ENCODE measurements at places on chromosomes 2 and 18.

GRCh38 chr18:23353459-23353858 is 99.6 kb upstream of the RIOK3 start:
- DNase-seq: no peak

- DNase-seq: no peak
Observed at GRCh38 chr2:44549856-44550255, 188.1 kb downstream of the CAMKMT start.

DNA sequence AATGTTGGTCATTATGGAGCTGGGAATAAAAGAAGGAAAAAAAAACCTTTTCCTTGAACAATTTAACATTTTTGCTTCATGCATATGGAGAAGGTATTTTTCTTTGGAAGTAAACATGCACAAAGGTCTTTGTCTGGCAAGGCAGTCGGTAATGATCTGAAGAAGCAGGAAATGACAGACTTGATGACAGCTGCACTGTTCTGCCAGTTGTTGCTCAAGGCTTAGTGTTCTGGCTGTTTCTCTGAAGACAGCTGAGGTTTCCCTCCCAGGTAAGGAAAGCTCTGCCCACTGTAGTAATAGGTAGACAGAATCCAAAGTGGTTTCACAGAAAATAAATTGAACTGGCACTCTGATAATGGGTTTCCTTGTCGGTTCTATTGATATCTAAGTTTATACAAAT is 308.4 kb upstream of the GCFC2 start:
- DNase-seq: no peak

- DNase-seq: peak; percentile 10
Observed at GRCh38 chr2:237872178-237872887, 12.9 kb downstream of the RAMP1 start.

DNA sequence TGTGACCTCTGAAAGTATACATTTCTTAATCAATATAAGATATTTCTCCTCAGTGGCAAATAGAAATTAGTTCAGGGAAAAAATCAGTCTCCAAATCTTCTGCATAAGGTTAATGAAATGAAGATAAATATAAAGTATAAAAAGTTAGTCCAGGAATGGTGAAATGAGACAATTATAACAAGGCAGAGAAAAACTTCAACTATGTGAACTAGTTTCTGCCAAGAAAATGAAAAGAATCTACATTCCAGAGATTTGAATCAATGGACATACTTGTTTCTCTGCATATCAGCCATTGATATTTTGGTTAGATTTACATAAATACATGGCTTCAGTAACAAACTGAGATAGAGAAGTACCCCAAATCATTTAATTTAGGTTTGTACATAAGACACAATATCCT is 249.0 kb downstream of the EXOC6B start:
- DNase-seq: no peak

GRCh38 chr18:41798879-41799278 is 156.2 kb upstream of the PIK3C3 start:
- DNase-seq: no peak

DNA sequence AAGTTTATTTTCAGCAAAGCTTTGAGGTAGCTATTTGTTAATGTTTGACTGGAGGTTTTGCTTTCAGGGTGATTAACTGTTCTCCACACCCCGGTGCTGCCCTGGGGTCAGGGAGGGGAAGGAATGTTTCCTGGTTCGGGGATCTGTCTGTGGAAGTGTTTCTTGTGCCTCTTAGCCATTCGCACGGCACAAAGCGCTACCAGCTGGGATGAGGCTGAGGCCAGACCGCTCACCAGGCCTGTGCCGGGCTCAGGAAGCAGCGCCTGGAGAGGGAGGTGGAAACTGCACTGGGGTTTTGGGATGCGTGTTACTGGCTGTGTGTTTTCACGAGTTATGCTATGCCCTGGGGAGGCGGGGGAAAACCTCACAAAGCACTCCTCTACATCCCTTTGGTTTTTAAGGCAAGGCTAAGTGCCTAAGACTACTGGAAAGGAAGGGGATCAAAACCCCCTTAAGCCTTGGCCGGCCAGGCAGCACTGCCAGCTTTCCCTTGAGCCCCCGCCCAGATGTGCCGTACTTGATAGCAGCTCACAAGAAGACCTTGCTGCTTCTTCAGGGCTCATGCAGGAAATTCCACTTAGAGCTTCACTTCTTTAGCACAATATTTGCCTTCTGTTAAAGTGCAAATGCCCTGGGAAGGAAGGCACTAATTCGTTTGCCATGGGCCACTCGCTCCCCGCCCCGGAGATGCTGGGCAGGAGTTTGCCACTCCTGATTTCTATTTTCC is 65.7 kb upstream of the CNGA3 start:
- DNase-seq: no peak

GRCh38 chr2:138930571-138930970 is 150.4 kb upstream of the NXPH2 start:
- no peak for DNase-seq

DNA sequence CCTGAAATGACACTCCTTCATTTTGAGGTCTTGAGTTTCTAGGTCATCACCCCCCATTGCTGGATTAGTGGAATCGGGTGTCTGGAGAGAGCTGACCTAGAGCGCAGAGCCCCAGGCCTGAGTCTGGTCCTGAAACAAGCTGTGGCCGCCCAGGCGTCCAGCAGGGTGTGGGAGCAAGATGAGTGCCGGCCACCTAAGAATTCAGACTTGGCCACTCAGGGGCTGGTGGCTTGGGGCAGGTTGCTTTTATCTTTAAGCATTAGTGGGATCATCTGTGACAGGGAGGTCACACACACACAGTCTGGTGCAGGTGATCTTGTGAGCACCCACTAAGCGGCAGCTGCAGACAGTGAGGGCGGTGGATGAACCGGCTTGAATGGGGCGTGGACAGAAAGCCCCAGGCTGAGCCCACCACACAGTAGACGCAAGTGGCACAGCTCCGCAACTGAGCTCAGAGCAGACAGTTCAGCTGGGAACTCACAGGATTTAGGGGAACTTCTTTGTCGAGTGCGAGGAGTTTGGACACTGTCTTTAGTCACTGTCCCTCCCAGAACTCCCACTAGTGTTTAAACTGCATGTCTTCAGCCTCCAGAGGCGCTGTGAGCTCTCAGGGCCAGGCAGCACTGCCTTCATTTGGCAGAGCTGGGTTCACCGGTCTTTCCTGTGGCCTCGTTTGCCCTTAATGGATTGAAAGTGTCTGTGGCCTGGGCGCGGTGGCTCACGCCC is 21.5 kb downstream of the ITGB1BP1 start:
- no peak for DNase-seq

- DNase-seq: no peak
Observed at GRCh38 chr2:386406-387103, 98.7 kb upstream of the ALKAL2 start.

GRCh38 chr2:50591642-50592041 is 440.3 kb downstream of the NRXN1 start:
- DNase-seq: no peak

DNA sequence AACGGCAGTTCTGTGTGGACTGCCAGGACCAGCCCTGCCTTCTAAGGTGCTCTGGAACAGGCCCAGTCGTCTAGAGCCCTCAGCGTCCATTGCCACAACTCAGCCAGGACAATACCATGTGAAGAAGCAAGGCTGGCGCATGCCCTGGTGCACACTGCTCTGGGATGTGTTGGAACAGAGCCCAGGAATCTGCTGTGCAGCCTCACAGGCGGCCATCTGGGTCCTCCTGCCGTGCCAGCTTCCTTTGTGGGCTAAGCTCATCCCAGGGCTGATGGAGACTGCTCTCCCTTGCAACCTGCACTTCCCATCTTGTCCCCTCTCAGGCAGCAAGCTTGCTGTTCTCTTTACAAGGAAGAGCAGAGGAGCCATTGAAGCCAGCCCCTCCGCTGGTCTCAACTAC is 246.4 kb upstream of the PXDN start:
- DNase-seq: no peak

- no peak for DNase-seq
Observed at GRCh38 chr2:158221063-158222020, 119.7 kb downstream of the UPP2 start.

DNA sequence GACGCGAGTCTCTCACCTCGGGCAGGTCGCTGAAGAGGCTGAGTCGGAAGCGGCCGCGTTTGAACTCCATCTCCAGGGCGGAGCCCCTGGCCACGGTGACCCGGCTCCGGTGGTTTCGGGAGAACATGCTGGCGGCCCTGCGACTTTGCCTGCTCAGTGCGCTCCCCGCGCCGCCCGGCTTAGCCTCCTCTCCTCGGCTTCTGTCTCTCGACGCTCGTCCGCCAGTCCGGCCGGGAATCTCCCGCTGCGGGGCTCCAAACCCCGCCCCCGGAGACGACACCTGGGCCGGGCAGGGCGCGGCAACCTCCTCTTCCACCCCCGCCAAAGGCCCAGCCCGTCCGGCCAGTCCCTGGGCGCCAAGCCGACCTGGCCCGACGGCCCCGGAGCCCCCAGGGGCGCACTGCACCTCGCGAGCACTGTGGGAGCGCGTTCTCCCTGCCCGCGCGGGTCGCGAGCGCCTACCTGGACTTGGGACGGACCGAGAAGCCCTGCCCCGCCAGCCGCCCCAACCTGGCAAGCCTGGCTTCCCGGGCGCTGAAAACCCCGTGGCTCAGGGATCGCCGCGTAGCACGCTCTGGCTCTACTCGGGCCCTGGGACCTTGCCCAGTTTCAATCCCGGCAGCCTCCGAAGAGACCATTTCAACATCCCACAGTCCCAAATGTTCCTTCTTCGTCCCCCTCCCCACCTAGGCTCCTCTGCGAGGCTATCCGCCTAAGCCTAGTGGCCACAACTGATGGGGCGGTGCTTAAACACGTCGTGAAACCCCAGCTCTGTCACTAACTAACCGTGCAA is at the start of gene RTKN:
Gene RTKN, minus strand, starts transcription at position 248 of the 793 bp plus-strand sequence. Its CDS starts 121 bp downstream, at position 127.
- DNase-seq: peak; percentile 48

DNA sequence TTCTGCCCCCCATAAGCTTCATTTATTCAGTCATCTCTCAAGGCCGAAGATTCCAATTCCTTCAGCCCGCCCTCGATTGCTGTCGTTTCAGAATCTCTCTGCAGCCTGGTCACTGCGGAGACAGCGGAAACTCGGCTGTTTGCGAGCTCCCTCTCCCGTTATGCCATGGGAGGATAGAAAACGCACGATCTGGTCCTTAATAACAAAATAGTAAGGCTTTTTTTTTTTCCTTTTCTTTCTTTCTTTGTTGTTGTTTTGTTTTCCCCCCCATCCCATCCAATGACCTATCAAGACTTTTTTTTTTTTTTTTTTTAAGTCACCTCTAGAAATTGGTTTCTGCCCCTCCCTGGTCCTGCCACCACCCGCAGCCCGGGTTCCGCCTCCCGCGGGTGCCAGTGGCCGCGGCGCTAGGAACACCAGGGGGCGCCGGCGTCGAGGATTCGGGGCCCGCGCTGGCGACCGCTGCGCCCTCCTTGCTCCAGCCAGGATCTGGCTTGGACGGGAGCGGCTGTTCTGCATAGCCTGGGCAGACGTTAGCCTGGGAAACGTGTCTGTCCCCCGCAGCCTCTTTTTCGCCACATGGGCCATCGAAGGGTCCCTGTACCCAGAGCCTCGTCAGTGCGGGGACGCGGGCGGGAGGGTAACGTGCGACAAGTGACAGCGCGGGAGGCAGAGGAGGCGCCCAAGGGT is 10.1 kb downstream of the CPLX4 start:
- DNase-seq: peak; percentile 66

- DNase-seq: no peak
Observed at GRCh38 chr2:121279476-121280220, 5.4 kb downstream of the TFCP2L1 start.
